ENCODE measurements at places on chromosomes 7 and 10. TPM values are rescaled to one million over a fixed set of nuclear protein-coding genes. Genes with fewer than 3 reads are reported as not detected.

- no peak for DNase-seq
These were observed 80.8 kb upstream of the LEP start for GRCh38 chr7:128160296-128160695.

GRCh38 chr10:79112881-79113431 is 44.2 kb downstream of the ZMIZ1 start:
- DNase-seq = no peak

- DNase-seq = no peak
These were observed 34.8 kb downstream of the MTURN start for GRCh38 chr7:30169579-30169978.

DNA sequence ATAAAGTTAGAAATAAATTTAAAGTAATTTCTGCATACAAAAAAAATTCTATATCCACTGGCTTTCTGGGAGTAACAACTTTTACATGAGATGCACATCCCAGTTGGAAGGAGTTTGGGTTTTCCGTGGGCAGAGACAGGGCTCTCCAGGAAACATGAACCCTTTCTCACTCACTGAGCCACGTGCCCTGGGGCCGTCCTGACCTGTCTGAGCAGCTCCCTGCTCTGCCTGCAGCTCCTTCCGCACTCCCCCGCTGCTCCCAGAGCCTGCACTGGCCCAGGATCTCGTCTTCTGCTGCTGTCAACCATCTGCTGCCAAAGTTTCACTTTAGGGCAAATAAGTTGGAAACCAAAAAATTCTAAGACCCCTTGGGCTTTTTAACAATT is 169.1 kb downstream of the DIP2C start:
- no peak for DNase-seq

- DNase-seq = no peak
These were observed 132.0 kb downstream of the CFAP58 start for GRCh38 chr10:104485632-104486031.

DNA sequence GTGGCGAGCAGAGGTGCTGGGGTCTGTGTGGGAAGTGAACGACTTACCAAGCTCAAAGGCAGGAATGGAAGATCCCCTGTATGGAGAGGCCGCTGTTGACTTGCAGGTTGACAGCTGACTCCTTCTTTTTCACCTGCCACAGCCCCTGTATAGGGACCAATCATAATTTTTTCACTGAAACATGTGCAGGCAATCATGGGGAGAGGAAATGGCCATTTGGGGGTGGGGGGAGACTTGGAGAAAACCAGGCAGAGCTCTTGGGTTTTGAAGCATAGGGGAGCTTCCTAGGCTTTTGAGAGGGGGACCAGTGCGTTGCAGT is 101.4 kb downstream of the WDR37 start:
- DNase-seq = no peak

- no peak for DNase-seq
These were observed 97.4 kb downstream of the CHN2 start for GRCh38 chr7:29291723-29292618.

DNA sequence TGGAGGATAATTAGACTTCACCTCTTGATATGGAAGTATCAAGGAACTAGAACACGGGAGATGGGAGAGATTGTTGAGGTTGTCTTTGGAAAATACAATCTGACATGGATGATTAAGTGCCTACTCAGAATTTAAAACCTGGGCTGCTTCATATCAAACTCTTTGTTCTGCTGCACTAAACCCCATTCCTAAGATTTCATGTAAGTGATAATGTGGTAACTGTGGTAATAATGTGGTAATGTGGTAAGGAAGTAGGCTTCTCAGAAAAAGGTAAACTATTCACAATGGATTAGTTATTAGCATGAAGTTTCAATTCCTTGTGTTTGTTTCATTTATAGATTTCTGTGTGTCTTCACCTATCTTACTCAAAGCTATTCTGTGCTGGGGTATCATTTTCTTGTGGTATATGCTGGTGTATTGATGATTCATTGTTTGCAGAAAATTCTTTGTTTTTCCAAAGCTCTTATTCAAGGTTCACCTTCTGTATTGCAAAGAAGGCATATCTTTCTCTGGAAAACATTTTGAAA is 129.9 kb upstream of the TAC1 start:
- no peak for DNase-seq

DNA sequence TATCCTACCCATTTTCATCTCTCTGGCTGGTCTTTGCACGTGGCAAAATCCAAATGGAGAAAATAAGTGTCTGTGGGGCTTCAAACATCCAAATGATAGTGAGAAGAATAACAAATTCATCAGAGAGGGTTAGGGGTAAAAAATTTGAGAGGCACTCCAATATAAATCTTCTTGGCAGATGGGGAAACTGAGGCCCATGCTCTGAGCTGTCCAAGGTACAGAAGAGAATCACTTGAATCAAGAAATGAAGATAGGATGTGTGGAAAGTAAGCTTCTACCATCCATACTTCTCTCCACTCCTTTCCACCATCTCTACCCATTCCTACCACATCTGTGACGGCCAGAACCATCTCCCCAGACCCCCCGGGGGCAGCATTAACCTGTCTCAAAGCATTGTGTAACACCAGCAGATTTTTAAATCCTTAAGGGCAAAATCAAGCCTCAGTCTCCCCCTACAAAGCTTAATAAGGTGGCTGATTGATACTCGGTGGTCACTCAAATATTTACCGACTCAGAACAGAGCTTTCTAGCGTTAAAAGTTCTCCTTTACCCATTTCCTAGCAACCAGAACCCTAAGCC is 818 bp downstream of the GOT1 start:
- no peak for DNase-seq

- DNase-seq = no peak
These were observed 29.1 kb downstream of the CPED1 start for GRCh38 chr7:121017586-121017985.

Gene PKD2L1
- total RNA-seq = not detected

Gene ZNF107
- total RNA-seq = 14.2 TPM

Gene OR2A42
- not detected for total RNA-seq

Gene FOXL3
- not detected for total RNA-seq

Gene MGMT
- 22.4 TPM for total RNA-seq

Gene HACD1
- total RNA-seq = 2.2 TPM

All from CD8-positive, alpha-beta memory T cell (primary cell).